ENCODE measurements at places on chromosomes 7 and 10.

- DNase-seq: no peak
Measured at GRCh38 chr10:123607386-123607785, 58.8 kb upstream of the GPR26 start.

DNA sequence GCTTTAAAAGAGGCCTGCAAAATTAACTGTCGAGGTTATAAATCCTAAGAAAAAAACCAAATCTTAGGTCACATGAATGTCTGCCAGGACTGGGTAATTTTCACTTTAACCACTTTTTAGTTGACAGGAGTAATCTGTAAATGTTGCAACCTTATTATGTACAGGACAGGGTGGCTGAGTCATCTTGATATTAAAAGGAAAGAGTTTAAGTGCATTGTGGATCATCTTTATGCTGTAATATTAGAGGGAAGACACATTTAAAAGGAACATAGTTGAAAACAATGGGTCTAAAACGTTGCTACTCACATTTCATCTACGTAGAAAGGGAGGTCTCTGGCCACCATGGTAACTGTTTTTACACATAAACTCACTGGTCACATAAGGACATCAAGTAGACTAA is 115.5 kb downstream of the LSMEM1 start:
- DNase-seq: no peak

DNA sequence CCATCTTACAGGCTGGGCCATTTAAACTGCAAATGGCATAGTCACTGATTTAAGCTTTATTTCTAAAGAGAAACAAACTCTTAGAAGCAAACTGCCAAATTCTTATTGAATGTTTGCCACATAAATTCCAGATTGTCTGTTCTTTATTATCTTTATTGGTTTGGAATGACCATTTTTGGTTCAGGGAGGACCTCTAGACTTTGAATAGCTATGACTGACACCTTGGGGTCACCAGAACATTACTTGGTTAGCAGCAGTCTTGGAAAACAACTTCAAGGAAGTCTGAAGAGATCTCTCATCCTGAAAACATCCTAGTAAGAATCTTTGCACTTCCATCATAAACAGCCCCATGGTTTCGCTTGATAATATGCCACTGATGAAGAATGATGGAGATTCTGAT is 197.1 kb downstream of the SUGCT start:
- DNase-seq: no peak

- no peak for DNase-seq
Measured at GRCh38 chr10:124174071-124174566, 80.7 kb upstream of the CHST15 start.

GRCh38 chr7:156015237-156016020 is 203.2 kb upstream of the SHH start:
- DNase-seq: no peak

- DNase-seq: no peak
Measured at GRCh38 chr10:70500368-70500767, 21.8 kb downstream of the PALD1 start.

DNA sequence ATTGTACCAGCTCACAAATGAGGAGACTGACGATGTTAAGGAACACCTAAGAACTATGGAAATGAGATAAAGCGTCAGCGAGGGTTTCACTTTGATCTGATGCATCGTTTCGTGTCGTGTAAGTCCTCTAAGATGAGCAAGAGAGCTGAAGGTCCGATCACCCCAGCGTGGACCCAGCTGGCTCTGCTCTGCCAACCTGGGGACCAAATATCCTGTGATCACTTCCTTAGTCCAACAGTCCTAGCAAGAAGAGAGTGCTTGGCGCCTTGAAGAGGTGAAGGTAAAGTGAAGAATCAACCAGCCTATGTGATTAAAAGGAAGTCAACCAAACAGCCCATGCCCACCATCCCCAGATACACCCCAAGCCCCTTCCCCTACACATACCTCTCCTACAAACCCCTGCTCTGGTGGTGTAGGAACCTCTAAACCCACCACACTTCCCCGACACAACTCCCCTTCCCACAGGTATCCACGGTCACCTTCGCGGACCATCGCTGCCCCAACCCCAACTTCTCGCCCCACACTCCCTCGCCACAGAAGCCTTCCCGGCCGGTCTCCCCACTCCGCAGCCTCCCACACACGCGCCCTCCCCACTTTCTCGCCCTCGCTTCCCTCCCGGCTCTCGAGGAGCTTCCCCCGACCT is 722 bp downstream of the UPF2 start:
- peak; percentile 34 for DNase-seq

- DNase-seq: no peak
Measured at GRCh38 chr10:79336739-79337138, 10.5 kb upstream of the PPIF start.

GRCh38 chr7:26535483-26536007 is 243.9 kb downstream of the SNX10 start:
- DNase-seq: no peak

GRCh38 chr7:31186202-31186601 is 134.1 kb downstream of the ADCYAP1R1 start:
- DNase-seq: no peak

- DNase-seq: no peak
Measured at GRCh38 chr10:95478185-95478584, 83.0 kb downstream of the SORBS1 start.

- no peak for DNase-seq
Measured at GRCh38 chr10:131848741-131849590, 51.8 kb upstream of the PPP2R2D start.

DNA sequence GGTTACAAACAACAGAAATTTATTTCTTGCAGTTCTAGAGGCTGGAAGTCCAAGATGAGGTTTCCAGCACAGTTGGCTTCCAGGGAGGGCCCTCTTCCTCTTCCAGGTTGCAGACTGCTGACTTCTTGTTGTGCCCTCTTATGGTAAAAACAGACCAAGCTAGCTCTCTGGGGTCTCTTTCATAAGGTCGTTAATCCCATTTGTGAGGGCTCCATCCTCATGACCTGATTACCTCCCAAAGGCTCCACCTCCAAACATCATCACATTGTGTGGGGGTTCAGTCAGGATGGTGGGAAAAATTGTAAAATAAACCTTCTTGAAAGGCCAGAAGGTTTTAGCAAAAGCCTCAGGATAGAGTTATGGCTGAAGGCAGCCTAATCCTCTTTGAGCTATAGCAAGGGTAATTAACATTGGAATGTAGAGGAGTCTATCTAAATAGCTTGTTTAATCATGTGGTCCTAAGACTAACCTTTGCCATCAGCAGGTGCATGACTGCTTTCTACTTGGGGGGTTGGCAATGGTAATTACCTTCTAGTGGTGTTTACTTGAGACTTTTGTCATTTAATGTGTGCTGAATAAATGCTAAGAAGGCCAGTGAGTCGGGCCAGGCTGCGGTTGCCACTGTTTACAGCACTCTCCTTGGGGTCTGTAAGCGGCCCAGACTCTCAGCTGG is 80.8 kb downstream of the PPP1R17 start:
- no peak for DNase-seq

GRCh38 chr7:28036696-28037095 is 143.9 kb downstream of the JAZF1 start:
- DNase-seq: no peak

DNA sequence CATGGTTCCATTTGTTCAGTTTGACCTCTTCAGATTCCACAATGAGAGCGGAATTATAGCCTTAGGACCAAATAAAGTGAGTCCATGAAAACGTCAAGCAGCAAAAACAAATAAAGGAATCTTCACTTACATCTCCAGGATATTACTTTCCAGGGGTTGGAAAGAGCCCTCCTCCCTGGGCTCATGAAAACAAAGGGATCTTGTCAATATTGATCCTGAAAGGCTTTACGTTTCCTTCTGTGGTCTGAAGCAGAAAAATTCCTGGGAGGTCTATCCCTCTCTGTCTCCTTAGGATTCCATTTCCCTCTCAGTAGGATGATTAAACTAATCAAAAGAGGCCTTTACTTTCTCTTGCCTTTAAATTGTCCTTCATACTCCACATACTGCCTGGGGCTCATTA is 293.5 kb downstream of the GPAM start:
- no peak for DNase-seq

GRCh38 chr10:92550924-92551323 is 23.0 kb downstream of the IDE start:
- no peak for DNase-seq

DNA sequence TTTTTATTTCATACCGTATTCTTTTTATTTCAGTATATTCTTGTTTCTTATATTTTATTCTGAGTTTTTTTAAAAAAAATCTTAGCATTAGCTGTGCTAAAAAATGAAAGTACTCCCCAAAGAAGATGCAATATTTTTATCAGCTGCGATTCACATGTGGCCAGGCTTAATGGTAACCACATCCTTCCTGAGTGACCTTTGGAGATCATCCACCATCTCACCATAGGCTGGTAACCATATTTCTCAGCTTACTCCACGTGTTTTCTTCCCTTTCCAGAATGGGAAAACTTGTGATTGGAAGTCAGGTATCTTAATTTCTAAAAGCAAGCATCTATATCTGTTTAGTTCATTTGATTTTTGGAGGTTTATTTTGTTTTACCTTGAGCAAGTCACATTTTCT is 18.8 kb upstream of the LIPM start:
- no peak for DNase-seq

DNA sequence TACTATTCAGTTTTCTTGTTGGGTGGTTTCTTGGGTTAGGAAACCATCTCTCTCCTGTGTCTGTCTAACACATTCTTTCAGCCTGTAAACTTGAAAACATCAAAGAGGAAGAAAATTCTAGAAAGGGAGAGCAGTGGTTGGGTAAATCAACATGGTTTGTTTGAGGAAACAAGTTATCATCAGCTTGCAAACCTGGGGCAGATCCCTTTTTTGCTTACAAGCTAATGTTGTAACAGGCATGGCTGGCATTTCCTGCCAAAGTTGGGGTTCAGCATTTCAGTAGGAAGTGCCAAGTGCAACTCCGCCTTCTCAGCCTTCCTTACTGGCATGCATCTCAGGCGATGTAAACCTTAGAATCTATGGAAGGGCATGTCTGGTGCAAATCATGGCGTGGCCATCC is 112.6 kb downstream of the EEPD1 start:
- DNase-seq: no peak

- no peak for DNase-seq
Measured at GRCh38 chr10:126908729-126909128, 3.5 kb downstream of the DOCK1 start.

DNA sequence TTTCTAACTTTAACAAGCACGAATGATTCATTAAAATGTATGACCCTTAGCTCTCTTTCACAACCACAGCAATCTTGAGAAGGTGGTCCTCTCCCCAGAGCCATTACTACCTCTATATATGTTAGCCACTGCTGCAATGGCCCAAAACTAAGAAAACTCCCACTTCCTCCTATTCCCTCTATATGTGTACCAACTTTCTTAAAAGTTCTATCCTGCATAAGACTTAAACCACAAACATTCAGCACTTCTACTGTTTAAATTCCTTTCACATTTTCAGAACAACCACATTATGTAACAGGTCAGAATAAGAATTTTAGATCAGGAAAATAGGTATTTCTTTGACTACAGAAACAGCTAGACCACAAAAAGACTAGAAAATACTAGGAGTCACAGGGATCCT is 36.2 kb downstream of the WASL start:
- DNase-seq: no peak

DNA sequence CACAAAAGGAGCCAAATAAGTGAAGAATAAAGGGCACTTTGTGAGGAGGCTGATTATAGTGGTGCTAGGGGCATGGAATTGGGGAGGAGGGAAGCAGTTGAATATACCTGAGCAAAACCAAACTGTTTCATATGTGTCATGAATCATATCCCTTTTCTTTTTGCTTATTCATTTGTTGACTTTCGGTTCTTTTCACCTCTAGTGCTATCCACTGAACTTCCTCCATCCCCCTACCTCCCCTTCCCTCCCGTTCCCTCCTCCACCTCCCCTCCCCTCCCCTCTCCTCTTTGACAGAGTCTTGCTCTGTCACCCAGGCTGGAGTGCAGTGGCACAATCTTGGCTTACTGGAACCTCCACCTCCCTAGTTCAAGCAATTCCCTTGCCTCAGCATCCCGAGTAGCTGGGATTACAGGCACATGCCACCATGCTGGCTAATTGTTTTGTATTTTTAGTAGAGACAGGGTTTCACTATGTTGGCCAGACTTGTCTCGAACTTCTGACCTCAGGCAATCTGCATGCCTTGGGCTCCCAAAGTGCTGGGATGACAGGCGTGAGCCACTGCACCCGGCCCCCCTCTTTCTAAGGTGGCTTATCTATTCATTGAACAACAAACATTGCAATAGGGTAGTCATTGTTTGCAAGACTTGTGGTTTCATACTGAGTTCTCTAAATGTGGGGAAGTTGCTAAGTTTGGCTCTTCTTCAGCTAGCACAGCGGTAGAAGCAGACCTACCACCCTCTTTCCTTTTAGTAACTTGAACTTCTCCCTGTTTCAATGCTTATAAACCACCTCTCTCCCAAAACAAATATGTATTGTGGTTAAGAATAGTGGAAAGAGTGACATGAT is 150.4 kb upstream of the PRPS1L1 start:
- peak; percentile 66 for DNase-seq

- no peak for DNase-seq
Measured at GRCh38 chr10:96632974-96633710, 46.3 kb upstream of the TM9SF3 start.

- peak; percentile 86 for DNase-seq
Measured at GRCh38 chr7:106346678-106347217, 62.0 kb upstream of the NAMPT start.

DNA sequence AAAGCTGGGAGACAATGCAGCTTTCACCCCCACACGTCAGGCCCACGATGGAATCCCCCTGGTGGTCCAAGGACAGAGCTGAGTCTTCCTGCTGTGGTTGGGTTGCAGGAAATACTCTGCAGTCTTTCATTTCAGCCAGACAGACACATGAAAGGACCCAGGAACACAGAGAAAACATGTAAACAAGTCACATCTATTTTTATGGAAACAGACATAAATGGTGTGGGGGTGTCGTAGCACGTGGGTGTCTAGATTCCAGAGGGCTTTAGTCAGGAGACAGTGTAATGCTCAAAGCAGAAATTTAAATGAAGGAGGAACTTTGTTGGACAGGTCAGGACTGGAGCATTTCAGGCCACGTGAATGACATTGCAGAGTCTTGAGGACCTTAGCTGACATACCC is 444.6 kb downstream of the SUGCT start:
- no peak for DNase-seq

DNA sequence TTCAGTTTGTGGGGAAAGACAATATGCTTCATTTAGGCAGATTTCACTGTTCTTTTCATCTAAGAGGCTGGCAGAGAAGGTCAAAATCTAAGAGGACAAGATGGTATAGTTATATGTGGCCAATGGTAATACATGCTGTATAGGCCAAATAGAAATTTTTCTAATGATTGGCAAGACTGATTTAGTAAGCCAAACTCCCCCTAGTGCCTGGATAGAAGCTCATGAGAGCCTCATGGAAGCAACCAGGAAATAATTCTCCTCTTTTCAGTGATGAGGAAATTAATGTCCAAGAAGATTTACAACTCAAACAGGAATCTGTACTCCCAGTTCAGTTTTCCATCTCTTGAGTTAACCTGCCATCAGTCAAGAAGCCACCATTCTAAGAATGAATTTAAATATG is 253.6 kb upstream of the PHF14 start:
- DNase-seq: no peak

DNA sequence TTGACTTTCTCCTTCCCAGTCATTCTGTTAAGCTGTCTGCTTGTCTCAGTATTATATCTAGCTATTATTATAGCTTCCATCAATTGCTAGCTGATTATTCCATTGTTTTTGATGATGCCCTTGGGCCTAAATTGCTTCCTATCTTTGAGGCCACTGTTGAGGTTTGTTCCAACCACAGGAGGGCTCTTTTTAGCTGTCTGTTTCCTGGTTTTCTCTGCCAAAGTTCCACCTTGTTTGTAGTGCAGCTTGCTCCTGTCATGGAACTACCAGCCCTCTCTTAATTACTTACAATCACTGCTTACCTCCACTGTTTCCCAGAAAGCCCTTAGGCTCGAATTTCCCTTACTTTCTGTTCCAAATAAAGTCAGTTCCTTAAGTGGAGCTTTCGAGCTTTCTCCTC is 118.7 kb upstream of the SEC61G start:
- peak; percentile 52 for DNase-seq

All from LoVo (cell line).